ENCODE measurements at places on chromosomes 6 and 20.
A peak's percentile ranks its signal among the peaks of the same experiment; 100 is the strongest.

- no peak for DNase-seq
These were observed 43.8 kb upstream of the LAMA4 start for GRCh38 chr6:112298021-112298745.

- DNase-seq = no peak
These were observed 275.5 kb upstream of the SGK1 start for GRCh38 chr6:134593442-134593841.

DNA sequence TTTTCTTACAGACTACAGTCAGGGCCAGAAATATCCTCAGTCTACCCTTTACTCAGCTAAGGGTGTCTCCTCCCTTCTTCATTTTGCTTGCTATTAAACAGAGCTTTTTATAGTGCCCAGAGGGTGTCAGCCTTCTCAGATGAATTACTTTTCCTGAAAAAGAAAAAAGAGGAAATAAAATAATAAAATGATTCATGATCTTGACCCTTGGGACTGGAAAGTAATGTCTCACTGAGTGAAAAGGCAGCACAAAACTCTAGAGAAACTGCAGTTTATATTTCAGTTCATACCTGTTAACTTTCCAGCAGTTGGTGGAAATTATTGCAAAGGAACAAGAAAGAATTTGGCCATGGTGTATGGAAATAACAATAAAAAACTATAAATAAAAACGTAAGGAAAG, 170.6 kb downstream of the IBTK start:
- no peak for DNase-seq

- no peak for DNase-seq
These were observed 64.7 kb upstream of the RPS6KA2 start for GRCh38 chr6:166691746-166692145.

DNA sequence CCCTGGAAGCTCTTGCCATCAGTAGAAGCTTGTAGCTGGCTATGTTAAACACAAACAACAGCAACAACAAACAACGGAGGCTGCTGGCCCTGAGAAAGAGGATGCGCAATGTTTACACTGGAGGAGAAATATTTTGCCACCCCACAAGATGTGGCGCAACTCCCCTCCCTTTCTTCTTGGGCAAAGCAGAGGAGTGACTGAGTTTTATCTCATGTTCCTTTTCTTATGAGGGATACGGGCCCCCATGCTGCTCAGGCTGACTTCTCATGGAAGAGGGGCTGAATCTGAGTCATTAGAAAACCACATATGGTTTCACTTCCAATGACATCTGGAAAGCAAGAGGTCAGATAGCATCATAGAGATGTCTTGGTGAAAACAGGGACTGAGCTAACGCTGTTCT, 75.9 kb upstream of the HDDC2 start:
- DNase-seq = no peak

- no peak for DNase-seq
These were observed 14.3 kb upstream of the LAMP5 start for GRCh38 chr20:9500121-9500520.

DNA sequence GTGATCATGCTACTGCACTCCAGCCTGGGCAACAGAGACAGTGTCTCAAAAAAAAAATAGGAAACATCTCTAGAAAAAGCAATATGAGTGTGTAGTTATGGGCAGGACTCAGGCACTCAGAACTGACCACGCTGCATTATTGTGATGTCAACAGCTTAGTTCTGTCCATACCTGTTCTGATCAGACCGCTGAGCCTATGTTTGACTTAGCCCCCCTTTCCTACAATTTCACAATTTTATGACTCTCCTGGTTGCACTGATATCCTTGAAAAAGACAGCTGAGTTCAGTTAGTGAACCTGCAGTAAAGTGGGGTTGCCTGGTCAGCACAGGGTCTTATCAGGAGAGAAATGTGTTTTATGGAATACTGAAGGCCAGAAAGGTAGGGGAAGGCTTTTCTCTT, 37.8 kb upstream of the PRDM1 start:
- no peak for DNase-seq

GRCh38 chr6:134235937-134236751, 81.8 kb downstream of the SGK1 start:
- no peak for DNase-seq

GRCh38 chr20:43571310-43571709, 12.5 kb downstream of the SGK2 start:
- no peak for DNase-seq

GRCh38 chr20:49276161-49276960, 1.5 kb downstream of the ZNFX1 start:
- no peak for DNase-seq

DNA sequence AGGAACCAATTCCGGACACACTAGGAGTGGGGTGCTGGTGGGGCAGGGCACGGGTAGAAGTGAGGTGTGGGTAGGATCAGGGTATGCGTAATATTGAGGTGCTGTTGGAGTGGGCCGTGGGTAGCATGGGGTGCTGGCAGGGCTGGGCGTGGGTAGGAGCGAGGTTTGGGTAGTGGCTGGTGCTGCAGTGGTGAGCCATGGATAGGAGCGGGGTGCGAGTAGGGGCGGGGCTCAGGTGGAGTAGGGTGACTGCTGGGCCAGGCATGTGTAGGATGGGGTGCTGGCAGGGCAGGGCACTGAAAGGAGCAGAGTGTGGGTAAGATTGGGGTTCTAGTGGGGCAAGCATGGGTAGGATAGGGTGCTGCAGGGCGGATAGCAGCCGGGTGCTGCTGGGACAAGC, 114.2 kb upstream of the DUSP22 start:
- no peak for DNase-seq

DNA sequence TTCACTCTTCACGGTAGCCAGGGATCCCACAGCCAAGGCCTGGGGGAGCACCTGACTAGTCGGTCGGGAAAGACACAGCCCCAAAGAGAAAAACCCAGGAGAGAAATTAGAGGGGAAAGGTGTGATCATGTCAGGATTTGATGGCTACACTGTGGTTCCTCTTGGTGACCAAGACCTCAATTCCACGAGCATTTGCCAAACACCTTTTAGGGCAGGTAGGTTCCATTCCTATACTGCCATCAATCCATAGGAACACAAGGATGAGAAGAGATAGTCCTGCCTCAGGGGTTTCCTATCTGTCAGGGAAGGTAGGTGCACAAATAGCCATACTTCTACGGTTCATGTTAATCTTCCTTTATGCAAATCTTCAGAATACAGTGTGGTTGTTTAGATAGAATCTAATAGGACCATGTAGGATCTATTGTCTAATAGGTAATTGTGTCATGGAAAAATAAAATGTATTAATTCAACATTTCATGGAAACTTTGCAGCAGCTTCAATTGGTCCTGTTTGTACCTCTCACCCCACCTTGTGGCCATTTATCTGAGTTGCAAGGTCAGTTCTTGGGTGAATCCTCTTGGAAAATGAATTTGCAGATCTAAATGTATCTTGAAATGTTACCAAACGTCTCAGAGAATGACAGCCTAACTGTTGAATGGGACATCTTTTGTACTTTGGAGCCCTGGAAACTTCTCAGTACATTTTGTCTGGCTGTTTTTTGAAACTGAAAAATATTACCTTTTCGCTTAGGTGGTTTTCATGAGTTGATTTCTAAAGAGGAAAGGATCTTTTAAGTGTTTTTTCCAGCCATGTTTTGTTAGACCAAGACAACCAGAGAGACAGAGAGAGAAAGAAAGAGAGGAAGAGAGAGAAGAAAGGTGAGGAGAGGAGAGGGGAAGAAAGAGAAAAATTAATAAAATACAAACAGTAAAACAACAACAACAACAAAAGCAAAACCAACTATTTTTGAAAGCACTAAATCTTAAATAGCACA, 33.7 kb upstream of the IYD start:
- peak; percentile 61 for DNase-seq

DNA sequence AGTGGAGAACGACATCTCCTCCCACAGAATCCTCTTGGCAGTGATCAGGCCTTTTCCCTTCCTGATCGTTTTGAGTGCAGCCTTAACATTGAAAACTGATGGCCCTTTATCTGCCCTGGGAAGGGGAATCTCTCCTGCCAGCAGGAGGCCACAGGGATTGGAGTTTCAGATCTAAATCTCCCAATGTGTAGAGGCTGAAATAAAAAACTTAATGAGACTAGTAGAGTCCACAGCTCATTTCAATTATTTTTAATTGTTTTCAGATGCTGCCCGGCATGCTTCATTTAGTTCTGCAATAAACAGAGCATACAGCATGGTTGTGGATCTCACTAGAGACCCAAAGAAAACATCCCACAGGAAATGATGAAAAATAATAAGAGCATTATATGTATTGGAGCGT, 662.2 kb upstream of the HS3ST5 start:
- DNase-seq = no peak

DNA sequence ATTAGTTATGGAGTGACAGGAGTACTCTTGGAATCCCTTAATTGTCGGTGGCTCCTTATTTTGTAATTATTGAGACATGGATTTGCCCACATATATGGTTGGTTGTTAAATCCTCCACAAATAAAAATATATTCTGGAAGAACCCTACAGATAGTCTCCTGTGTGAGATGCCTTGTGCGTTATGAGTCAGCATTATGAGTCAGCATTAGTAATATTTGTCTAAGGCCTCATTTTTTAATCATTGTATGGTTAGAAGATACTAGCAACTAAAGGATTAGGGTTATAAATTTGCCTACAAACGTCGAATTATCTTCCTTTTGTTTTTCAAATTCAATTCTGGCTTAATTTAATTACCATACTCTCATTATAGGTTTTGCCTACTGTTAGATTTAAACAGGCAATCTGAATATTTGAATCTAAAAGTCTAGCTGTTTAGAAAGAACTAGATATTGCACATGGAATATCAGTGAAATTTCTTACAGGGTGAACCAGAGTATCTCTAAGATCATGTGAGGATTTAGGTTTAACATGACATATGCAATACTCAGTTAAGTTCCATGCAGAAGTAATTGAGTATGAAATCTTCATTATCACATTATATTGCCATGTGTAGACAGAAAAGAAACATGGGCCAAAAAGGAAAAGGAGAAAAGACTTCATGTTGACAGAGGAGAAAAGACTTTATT, 5.9 kb downstream of the C6orf58 start:
- no peak for DNase-seq

DNA sequence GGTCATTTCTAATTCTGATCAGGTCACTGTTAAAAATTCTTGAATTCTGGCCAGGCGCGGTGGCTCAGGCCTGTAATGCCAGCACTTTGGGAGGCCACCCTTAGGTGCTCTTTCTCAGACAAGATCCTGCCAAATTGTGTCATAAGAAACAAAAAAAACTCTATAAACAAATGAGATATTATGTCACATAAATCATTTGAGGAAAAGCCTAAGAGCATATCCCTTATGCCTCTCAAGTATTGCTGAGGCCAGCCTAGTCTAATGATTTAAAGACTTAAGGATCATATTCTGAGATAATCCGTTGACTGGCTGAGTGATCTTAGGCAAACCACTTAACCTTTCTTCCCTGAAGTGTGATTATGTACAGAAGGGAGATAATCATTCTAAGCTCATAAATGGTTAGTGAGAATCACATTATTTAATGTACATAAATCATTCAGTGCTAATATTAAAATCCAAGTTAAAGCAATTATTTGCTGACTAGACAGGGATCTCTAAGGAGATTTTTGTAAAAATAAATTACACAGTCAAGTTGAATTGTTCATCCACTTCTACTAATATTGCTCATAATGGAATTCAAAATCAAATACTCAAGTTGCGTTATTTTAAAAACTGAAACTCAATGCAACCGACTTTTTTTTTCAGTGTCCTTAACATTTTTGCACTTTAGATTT, 365.4 kb downstream of the PHF3 start:
- DNase-seq = no peak

GRCh38 chr20:59733351-59733750, 129.0 kb downstream of the PHACTR3 start:
- no peak for DNase-seq

DNA sequence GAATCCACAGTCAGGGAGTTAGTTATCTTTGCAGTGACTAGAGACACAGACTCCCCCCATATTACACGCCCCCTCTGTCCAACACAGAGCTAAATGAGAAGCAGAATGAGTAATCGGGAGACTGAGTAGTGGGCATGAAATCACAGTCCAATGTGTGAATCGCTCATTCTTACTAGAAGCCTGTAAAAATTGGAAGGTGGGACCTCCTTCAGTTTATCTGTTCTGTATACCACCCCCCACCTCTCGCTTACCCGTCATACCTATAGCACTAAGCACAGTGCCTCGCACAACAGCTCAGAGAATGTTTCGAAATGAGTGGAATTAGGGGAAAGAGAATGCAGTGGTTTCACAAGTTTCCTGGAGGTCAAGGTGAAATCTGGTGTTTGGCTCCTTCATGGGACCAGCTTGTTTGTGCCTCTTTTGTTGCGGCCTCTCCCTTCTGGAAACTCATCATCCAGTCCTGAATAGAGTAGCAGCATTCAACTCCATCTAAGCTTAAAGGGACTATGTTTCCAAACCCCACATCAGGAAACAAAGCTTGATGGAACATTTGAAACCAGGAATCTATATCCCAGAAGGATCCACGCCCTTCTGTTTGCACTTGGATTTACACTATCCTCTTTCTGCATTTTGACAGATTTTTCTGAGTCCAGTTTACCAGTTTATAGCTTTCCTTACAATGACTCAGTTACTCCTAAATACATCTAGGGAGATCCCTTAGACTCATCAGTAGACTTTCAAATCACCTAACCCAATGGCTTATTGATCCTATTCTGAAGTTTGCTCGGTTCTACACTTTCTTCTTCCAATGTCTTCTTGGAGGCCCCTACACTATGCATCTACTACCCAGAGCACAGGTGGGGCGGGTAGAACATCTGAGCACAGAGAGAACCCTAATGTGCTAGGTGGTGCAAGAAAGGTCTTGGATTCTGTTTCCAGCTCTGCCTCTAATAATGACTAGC, 59.2 kb upstream of the PIM1 start:
- no peak for DNase-seq

- no peak for DNase-seq
These were observed 215.3 kb upstream of the SUPT3H start for GRCh38 chr6:45592991-45593390.

DNA sequence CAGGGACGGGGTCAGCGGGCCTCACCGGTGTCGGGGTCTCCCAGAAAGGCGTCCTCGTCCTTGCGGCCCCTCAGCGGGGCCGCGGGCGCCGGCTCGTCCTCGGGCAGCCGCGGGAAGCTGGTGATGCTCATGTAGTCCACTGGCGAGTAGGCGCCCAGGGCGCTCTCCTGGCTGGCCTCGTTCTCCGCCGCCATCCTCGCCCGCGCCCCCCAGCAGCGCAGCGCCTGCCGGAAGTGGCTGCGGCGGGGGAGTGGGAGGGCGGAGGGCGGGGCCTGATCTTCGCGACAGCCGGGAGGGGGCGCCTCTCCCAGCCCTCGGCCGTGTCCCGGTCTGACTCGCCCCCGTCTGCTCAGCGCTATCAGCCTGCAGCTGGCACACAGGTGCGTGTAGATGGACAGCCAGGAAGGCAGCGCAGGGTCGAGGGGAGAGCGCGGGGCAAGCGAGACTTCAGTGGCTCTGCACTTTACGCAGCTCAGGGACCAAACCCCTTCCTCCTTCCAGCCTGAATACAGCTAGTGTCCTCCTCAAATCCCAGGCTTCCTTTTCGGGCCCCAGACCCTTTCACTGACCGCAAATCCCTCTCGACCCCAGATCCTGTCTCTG, at the start of gene GGT7:
GGT7 (minus strand) TSS at position 235 of the 603 bp plus-strand sequence; CDS start at position 194, 41 bp downstream.
- DNase-seq = peak; percentile 80
